ENCODE measurements at places on chromosomes 11 and 22. TPM values are rescaled to one million over a fixed set of nuclear protein-coding genes. Genes with fewer than 3 reads are reported as not detected.

Gene HORMAD2
- under 0.01 TPM for total RNA-seq

Gene LMO2
- 2.1 TPM for total RNA-seq

Gene BATF2
- 0.29 TPM for total RNA-seq

Gene ART1
- total RNA-seq, result not detected

Gene PRRG4
- 0.29 TPM for total RNA-seq

DNA sequence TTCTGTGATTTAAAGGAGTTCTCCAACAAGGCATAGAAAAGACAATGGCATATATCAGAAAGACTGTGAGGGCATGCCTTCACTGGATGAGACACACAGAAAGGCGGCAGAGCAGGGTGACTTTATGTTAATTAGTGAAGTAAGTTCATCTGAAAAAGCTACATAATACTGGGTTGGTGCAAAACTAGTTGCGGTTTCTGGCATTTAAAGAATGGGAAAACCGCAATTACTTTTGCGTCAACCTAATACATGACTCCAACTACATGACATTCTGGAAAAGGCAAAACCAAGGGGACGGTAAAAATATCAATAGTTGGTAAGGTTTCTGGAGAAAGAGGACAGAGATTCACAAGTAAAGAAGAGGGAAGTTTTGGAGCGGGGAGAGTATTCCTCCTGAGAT lies 5.1 kb downstream of the RFPL1 start:
- peaks cover 5% of the 10 kb centered on the region for H3K27me3 ChIP-seq
- no peaks in the 10 kb centered on the region for H3K36me3 ChIP-seq
- no peak for DNase-seq
- no peak overlapping the region for H3K27ac ChIP-seq

DNA sequence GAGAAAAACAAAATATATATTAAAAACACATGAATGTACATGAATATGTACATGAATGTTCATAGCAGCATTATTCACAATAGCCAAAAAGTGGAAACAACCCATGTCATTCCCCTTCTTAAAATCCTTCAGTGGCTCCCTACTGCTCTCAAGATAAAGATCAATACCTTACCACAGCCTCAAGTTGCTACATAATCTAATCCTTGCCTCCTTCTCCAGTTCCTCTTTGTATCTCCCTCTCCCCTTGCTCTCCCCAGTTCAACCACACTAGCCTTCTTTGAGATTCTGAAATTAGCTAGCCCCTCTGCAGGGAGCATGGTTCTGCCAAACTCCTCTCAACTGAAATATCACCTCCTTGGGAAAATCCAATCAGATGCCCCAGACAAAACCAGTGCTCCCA lies 28.1 kb downstream of the MTMR2 start:
- no peak overlapping the region for H3K27ac ChIP-seq
- peaks cover 13% of the 10 kb centered on the region for H3K4me1 ChIP-seq
- no peaks in the 10 kb centered on the region for H3K36me3 ChIP-seq
- H3K4me3 ChIP-seq, result no peak overlapping the region

DNA sequence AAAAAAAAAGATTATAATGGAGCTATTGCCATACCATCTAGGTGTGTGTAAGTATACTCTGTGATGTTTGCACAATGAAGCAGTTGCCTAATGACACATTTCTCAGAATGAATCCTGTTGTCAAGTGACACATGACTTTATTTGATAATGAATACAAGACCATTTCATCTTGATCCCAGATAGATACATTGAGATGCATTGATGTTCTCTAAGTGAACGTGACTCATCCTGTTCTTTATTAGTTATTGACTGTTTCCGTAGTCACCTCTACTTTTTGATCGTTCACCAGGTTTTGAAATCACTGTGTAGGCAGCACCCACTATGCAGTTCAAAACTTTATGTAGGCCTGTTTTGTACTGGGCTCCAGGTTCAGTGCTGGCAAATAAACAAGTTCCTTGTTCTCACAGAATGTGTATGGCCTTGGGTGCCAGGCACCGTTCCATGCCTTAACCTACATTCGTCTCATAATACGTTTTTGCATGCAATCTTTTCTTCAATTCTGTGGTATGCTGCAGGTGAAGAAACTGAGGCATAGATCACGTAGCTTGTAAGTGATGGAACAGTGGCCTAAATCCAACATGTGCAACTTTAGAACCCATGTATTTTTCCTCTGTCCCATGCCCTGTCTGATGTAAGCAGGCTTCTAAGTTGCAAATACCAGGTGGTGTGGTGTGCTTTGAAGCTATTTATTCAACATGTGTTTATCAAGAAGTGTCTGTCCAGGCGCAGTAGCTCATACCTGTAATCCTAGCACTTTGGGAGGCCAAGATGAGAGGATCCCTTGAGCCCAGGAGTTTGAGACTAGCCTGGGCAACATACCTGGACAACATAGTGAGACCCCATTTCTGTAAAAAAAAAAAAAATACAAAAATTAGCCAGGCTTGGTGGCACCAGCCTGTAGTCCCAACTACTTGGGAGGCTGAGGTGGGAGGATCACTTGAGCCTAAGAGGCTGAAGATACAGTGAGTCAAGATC lies 10.4 kb downstream of the SREBF2 start:
- no peaks in the 10 kb centered on the region for H3K36me3 ChIP-seq
- DNase-seq, result no peak
- H3K4me1 ChIP-seq, result peaks cover 6% of the 10 kb centered on the region
- H3K27me3 ChIP-seq, result no peaks in the 10 kb centered on the region

DNA sequence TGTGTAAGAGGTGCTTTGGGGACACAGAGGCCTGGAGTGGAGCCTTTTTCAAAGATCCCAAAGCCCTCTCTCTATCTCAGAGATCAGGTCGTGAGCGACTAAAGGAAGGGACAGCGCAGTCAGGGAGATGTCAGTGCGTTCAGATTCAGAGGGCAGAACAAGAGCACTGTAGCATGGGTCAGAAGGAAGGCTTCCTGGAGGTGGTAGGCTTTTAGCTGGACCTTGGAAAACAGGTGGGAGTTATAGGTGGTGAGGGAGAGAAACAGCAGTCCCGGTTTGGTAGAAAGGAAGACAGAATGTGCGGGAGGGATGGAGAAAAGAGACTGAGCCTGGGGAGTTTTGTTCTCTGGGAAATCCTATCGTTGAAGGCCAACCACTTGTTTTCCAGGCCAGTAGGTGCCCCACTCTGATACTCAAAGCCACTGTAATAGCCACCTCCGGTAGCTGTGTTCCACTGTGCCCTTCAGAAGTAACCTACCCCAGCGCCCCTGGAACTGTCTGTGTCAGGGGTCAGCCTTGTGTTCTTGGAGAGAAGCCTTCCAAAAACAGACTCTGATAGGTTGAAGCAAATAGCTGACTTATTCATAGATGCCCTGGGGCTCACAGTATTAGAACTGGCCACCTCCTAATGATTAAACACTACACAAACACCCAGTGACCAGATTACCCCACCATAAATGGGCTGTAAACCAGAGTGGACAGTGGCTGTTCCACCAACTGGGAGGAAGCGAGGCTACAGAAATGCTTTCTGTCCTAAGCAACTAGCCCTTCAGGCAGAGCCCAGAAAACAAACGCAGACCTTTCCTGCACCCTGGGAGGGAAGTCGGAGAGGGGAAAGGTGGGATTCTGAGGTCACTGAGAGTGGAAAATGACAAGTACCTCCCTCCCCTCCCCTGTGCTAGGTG lies 157.7 kb downstream of the DBX1 start:
- H3K4me1 ChIP-seq, result no peaks in the 10 kb centered on the region
- H3K4me3 ChIP-seq, result no peak overlapping the region
- no peak overlapping the region for H3K27ac ChIP-seq

DNA sequence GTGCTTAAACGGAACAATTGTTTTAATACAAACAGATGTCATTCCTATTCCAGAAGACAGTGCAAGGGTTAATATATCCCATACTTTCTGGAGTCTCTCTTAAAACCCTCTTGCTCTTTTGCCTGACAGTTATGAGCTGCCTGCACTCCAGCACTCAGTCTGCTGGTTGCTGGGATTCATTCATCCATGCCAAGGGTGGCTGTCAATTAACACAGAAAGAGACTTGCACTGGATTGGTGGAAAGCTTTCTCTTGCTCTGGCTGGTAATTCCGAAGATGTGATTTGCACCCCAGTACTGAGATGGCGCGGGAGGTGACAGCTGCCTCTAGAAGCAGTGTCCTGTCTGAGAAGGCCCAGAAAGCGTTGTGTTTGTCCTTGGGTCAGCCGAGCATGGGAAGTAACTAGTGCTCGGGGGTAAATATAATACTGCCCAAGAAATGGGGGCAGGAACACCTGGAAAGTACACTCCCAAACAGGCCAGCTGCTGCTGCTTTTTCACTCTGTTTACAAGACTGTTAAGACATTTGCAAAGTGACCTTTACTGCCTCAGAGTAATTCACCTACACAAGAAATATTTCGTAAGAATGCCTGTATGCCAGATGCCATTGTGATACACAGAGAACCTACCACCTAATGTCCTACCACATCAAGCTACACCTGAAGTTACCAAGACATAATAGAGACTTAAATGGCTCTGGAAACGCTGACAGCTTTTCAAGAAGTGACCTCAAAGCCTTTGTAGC lies 20.5 kb downstream of the SCUBE2 start:
- H3K27ac ChIP-seq, result no peak overlapping the region
- H3K36me3 ChIP-seq, result no peaks in the 10 kb centered on the region
- H3K27me3 ChIP-seq, result no peaks in the 10 kb centered on the region
- DNase-seq, result no peak

DNA sequence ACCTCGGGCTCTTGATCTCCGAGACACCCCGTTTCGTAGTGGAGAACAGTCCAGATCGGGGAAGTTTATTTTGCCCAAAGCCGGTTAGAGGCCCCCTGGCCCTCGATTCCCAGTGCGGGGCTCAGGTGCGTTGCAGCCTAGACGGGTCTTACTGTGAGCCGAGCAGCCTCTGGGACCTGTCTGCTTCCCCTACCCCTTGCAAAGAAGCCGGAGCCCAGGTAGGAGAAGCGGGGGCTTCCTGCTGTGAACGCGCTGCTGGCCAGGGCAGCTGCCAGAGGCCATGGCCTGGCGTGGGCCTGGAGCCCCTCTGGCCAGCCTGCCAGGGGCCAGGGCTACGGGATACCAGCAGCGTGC lies 621 bp downstream of the TSPO start:
- H3K27ac ChIP-seq, result peak overlapping the region; percentile 67
- no peaks in the 10 kb centered on the region for H3K27me3 ChIP-seq
- peak; percentile 91 for DNase-seq
- peaks cover 2% of the 10 kb centered on the region for H3K36me3 ChIP-seq
- peak overlapping the region; percentile 86 for H3K4me3 ChIP-seq

All from osteoblast (primary cell).